ENCODE measurements at places on chromosomes 3 and 15. TPM values are rescaled to one million over a fixed set of nuclear protein-coding genes. Genes with fewer than 3 reads are reported as not detected.

ISLR2 gene
- 0.13 TPM for total RNA-seq

ADCY5 gene
- 0.38 TPM for total RNA-seq

DOCK3 gene
- total RNA-seq: 0.50 TPM

GOLGA6B gene
- total RNA-seq: not detected

KIF7 gene
- total RNA-seq: 4.6 TPM
